ENCODE measurements at places on chromosomes 16 and 17.
A peak's percentile ranks its signal among the peaks of the same experiment; 100 is the strongest.

DNA sequence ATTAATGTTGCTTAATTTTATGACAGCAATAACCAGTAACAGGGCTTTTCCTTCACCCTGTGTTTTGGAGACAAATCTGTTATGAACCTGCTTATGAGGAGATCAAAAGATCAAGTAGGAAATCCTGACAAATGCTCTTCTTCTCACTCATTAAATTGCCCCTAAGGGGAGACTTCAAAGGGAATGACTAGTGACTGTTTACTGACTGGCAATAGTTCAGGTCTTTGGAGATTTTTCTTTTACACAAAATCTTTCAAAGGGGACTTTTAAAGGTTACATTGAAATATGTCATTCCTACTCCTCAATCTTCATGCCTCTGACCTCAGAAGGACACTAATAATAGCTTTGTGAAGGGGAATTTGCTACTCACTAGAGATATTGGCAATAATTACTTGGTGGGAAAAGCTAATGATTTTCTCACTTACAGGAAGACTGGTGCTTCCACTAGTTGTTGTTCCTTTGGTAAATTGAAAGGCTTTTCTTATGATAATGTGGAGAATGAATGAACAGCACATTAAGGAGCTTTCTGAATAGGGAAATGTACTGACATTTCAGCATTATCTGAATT, 292.9 kb upstream of the CA10 start:
- DNase-seq = no peak

GRCh38 chr17:66221343-66221742, 7.9 kb downstream of the APOH start:
- no peak for DNase-seq

- DNase-seq = no peak
These were observed 126.0 kb downstream of the ABCA8 start for GRCh38 chr17:68829211-68829610.

GRCh38 chr16:25340973-25341372, 83.3 kb upstream of the ZKSCAN2 start:
- no peak for DNase-seq

DNA sequence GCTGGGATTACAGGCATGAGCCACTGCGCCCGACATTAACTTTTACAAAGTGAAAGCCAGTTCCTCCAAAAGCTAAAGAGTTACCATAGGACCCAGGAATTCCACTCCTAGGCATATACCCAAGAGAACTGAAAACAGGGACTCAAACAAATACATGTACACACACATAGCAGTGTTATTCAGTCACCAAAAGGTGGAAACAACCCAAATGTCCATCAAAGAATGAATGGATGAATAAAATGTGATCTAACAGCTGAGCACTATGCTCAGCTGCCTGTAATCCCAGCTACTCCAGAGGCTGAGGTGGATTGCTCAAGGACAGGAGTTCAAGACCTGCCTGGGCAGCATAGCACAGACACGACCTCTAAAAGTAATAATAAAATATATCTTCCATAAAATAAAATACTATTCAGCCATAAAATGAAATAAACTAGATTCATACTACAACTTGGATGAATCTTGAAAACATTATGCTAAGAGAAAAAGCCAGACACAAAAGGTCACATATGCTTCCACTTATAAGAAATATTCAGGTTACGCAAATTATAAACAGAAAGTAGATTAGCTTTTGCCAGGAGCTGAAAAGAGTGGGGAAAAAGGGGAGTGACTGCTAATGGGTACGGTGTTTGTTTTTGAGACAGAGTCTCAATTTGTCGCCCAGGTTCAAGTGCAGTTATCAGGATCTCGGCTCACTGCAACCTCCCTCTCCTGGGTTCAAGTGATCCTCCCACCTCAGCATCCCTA, 9.3 kb upstream of the USP7 start:
- no peak for DNase-seq

DNA sequence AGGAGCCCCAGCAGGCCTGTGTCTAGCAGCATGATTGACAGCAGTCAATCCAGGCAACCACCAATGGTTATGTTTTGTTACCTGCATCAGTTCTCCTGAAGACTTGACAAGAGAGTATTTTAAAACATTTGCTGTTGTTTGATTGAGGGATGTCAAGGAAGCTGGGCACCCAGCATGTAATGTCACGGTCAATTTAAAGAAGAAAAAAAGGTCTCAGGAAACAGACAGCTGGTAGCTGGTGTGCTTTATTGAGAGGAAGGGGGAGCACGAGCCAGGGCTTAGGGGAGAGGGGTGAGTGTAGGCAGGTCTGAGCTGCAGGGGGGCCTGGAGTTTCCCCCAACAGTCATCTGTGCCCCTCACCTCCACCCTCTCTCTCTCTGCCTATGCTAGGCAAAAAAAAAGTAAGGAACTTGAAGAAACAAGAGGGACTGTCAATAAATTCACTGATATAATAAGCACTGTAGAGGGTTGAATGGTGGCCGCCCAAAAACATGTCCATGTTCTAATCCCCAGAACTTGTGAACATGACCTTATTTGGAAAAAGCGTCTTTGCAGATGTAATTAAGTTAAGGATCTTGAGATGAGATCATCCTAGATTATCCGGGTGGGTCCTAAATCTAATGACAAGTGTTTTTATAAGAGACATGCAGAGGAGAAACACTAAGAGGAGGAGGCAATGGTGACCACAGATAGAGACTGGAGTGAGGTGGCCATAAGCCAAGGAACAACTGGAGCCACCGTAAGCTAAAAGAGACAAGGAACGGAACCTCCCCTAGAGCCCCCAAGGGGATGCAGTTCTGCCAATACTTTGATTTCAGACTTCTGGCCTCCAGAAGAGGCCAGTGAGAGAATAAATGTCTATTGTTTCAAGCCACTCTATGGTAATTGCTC, 14.5 kb downstream of the TSPOAP1 start:
- DNase-seq = no peak

- DNase-seq = no peak
These were observed 71.3 kb upstream of the BCAR1 start for GRCh38 chr16:75322740-75323139.

DNA sequence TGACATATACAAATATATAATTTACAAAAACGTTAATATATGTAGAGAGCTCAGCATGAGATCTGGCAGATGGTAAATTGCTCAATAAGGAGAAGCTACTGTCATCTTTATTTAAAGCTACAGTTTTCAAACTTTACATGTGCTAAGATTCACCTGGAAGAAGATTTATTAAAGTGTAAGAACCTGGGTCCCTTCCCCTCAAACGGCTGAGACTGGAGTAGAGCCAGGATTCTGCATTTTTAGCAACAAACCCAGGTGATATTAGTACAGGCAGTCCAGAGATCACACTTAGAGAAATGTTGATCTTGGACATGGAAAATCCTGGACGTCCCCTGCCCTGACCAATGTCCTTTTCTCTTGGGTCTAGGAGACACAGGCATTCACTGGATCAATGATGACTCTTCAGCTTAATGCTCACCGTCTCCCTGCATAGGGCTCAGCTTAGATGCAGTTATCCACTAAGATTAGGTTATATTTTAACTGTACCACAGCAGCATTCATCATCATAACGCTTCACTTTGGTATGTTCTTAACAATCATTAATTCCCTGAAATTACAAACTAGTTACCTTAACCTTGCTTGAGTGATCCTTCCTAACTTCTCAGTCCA, 20.4 kb downstream of the CDR2 start:
- no peak for DNase-seq

GRCh38 chr17:78496311-78496710, 80.9 kb downstream of the DNAH17 start:
- DNase-seq = no peak

DNA sequence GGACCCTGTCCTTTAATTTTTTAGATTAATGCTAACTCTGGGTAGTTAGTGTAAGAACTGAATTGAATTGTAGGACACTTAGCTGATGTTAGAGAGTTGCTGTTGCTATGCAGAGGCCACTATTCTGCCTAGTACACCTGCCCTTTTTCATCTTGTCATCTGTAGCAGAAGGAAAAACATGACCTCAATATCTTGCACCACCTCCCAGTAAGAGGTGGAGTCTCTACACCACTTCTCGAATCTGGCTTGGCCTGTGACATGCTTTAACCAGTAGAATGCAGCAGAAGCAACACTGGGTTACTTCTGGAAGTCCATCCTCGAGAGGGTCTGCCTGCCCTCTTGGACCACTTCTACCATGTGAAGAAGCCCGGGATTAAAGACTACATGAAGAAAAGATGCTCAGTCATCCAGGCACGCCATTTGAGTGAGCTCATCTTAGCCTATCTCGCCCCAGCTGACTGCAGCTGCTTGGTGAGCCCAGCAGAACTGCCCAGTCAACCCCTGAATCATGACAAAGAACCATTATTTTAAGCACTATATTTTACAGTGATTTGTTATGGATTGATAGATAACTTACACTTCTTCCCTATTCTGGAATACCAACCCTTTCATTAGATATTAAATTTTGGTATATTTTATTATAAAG, 153.5 kb downstream of the MYO1D start:
- DNase-seq = no peak

GRCh38 chr16:15055141-15056053, 477 bp downstream of the NTAN1 start:
- no peak for DNase-seq

DNA sequence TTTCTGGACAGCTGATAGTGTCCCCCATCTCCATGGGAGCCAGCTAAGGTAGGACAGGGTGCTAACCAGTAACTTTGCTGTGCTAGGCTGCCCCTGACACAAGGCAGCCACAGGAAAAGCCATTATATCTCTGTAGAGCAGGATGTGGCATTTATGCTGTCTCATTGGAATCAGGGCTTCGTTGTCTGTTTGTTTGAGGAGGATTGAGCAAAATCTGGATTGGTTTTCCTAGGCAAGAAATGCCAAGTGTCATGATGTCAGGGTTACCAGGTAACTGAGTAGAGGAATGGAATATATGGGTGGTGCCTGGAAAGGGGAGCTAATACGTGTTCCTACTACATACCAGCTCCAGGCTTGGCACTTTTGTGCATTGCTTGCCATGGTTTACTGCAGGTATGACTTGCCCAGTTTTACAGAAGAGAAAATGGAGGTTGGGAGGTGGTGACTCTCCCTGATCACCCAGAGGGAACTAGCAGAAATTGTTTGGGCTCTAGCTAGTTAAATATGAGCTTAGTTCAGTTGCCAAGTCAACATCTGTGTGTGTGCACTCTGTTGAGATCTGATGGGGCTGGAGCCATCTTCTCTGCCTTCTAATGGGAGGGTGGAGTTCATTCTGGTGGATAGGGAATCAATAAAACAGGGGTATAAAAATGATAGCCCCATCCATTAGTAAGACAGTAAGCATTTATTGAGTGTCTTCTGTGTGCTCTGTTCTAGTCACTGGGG, 33.9 kb downstream of the GNAO1 start:
- DNase-seq = no peak

DNA sequence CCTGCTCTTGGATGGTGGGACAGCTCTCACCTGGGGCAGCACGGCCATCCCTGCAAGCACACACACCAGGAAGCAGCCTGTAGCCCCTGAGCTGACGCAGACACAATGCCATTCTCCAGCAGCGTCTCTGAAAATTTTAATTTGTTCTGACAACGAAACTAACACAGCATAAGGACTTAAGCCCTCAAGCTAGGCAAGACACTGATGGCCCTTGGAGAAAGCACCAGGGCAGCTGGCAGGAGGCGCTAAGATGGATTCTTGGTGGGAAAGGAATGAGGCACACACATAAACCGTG, 2.7 kb upstream of the LIMD2 start:
- no peak for DNase-seq

GRCh38 chr17:78147315-78147998, 1.3 kb downstream of the C17orf99 start:
- no peak for DNase-seq

GRCh38 chr17:47902039-47902744, 6.2 kb downstream of the SP2 start:
- no peak for DNase-seq

GRCh38 chr16:65622151-65622550, 500.3 kb upstream of the CDH11 start:
- DNase-seq = no peak

- peak; percentile 12 for DNase-seq
These were observed at the start of gene TLCD2 for GRCh38 chr17:1709971-1710806. Gene TLCD2 (minus strand): TSS chr17:1710377. CDS start chr17:1710242, 135 bp downstream.

DNA sequence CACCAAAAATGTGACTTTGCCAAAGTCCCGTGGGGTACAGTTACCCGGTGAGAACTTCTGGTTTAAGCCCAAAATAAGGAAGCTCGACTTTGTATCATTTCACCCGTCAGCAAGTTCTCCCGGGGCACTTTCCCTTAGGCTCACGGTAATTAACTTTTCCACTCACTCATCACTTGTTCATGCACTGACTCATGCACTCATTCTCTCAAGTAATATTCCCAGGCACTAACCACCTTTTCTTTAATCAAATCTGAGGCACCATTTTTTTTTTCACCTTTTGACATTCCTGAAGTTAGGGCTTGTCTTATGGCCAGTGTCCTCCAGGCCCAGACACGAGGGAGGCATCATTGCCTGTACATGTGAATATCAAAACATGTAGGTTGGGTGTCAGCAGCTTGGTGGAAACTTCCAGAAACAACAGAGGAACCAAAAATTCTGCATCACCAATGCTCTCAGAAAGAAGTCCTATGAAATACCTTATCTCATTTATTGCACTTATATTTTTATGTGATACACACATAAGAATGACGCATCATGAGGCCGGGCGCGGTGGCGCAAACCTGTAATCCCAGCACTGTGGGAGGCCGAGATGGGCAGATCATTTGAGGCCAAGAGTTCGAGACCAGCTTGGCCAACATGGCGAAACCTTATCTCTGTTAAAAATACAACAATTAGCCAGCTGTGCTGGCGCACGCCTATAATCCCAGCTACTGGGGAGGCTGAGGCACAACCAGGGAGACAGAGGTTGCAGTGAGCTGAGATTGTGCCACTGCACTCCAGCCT, 36.1 kb upstream of the ATP2C2 start:
- DNase-seq = no peak

DNA sequence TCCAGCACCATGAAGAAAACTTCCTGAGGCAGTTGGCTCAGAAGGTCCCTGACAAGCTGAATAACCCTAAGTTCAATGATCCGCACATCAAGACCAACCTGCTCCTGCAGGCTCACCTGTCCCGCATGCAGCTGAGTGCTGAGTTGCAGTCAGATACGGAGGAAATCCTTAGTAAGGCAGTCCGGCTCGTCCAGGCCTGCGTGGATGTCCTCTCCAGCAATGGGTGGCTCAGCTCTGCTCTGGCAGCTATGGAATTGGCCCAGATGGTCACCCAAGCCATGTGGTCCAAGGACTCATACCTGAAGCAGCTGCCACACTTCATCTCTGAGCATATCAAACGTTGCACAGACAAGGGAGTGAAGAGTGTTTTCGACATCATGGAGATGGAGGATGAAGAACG, 88.4 kb upstream of the SMURF2 start:
- DNase-seq = no peak

Data from CD4-positive, alpha-beta T cell treated with Interleukin-21 for 1 hour (primary cell).